ENCODE measurements at places on chromosomes 3 and 15. TPM values are rescaled to one million over a fixed set of nuclear protein-coding genes. Genes with fewer than 3 reads are reported as not detected.

The LRRC31 gene
- 0.23 TPM for total RNA-seq

The EXD1 gene
- total RNA-seq: not detected

GRCh38 chr15:64536244-64536836 lies 76.0 kb downstream of the ZNF609 start:
- no peaks in the 10 kb centered on the region for H3K27me3 ChIP-seq
- peaks cover 13% of the 10 kb centered on the region for H3K4me1 ChIP-seq
- DNase-seq: no peak
- H3K4me3 ChIP-seq: no peak overlapping the region
- H3K27ac ChIP-seq: peak overlapping the region; percentile 59

- no peak for DNase-seq
- H3K27ac ChIP-seq: no peak overlapping the region
- no peak overlapping the region for H3K4me3 ChIP-seq
- no peaks in the 10 kb centered on the region for H3K27me3 ChIP-seq
Observed at GRCh38 chr3:5466065-5466464, 278.6 kb downstream of the EDEM1 start.

DNA sequence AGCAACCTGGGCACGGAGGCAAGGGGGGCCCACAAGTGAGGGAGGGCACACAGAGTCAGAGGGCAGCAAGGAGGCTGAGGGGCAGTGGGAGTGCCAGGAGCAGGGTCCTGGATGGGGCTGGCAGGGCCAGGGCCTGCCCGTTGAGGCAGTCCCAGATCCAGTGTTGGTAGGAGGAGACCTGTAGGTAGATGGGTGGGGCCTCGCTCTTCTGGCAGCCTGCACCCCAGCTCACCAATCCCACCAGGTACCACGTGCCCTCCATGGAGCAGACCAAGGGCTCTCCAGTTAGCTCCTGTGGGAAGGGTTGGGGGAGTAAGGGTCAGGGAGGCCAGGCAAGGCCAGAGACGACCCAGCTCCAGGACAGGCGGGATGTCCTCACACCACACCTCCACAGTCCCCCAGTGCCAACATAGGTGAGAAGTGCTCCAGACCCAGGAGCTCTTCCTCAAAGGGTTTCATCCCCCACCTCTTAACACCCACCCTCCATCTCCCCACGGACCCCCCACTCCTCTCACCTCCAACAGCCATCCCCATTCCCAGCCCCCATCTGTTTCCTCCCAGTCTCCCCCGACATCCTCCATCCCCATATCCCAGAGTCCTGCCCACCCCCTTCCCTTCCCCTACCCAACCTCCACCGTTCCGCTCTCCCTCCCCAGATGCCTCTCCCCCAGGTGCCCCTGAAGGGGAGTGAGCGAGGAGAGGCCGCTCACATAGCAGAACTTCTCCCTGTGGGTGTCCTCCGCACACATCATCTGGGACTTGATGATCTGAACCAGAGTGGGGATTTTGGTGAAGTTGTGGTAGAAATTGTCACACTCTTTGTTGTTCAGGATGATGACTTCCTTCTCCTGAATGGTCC lies 5.2 kb downstream of the PRSS50 start:
- H3K4me1 ChIP-seq: no peaks in the 10 kb centered on the region
- peaks cover 11% of the 10 kb centered on the region for H3K27me3 ChIP-seq
- no peak for DNase-seq
- no peak overlapping the region for H3K4me3 ChIP-seq

GRCh38 chr3:113620091-113620490 lies 76.4 kb downstream of the USF3 start:
- H3K4me3 ChIP-seq: no peak overlapping the region
- H3K36me3 ChIP-seq: no peaks in the 10 kb centered on the region
- H3K4me1 ChIP-seq: no peaks in the 10 kb centered on the region
- H3K27ac ChIP-seq: no peak overlapping the region
- no peak for DNase-seq

DNA sequence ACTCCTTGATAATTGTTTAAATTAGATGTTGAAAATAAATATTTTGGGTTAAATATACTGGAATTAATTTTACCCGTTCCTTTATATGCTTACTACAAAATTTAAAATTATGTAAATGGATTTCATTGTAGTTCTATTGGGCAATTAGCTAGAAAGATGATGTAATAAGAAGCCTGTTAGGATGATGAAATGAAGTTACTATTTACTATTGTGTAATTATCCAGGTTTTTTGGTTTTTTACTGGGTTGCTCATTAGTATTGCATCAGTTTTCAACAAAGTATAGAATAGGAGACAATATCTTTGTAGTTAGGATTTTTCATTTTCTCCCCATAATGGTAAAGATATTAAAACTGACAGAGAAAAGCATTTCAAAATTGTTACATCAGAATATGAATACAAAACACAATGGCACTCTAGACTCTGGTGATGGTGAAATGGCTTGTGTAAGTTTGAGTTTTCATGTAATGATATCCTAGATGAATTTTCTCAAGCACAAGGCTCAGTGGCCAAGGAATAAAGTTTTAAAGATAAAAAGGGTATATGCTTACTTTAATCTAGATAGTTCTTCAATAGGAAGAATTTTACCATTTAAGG lies 222.0 kb downstream of the P3H2 start:
- no peak for DNase-seq
- H3K27ac ChIP-seq: no peak overlapping the region

The RMDN3 gene
- total RNA-seq: 34.4 TPM

The CLSTN2 gene
- 0.74 TPM for total RNA-seq

DNA sequence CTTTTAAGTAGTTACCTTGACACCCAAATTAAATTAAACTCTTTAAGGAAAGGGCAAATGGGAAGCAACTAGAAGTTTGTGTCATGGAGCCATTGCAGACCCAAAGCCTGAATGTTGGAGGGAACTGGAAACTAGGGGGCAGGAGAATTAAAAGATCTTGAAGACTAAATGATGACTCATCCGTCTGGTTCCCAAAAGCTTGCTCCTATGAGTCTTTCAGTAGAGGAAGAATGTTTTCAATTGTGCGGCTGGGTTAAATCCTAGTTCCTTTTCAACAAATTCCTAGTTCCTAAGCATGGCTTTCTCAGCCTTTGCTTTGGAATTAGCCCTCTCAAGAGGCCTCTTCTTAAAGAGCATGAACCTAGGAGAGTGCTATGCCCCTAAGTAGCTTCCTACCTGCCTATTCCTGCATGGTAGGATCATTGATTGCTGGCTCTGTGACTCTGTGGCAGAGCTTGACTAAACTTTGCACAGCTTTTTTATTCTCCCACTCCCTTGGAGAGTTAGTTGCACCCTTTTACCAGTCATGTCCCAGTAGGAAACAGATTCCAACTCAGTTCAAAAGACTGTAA lies 17.7 kb downstream of the CLEC3B start:
- no peaks in the 10 kb centered on the region for H3K4me1 ChIP-seq
- no peak overlapping the region for H3K27ac ChIP-seq
- no peaks in the 10 kb centered on the region for H3K36me3 ChIP-seq
- H3K27me3 ChIP-seq: no peaks in the 10 kb centered on the region
- DNase-seq: no peak
- H3K4me3 ChIP-seq: no peak overlapping the region

DNA sequence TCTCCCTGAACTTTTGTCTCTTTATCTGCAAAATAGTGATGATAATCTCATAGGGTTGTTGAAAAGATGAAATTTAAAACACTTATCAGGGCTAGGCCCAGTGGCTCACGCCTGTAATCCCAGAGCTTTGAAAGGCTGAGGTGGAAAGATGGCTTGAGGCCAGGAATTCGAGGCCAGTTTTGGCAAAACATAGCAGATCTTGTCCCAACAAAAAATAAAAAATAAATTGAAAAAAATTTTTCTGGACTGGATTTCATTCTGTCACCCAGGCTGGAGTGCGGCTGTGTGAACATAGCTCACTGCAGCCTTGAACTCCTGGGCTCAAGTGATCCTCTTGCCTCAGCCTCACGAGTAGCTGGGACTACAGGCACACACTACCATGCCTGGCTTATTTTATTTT lies 29.6 kb downstream of the LMLN start:
- H3K27ac ChIP-seq: no peak overlapping the region
- H3K27me3 ChIP-seq: no peaks in the 10 kb centered on the region
- no peaks in the 10 kb centered on the region for H3K4me1 ChIP-seq
- H3K4me3 ChIP-seq: no peak overlapping the region
- DNase-seq: no peak

GRCh38 chr3:38020342-38020726 lies 9.1 kb downstream of the PLCD1 start:
- H3K4me1 ChIP-seq: peaks cover 8% of the 10 kb centered on the region
- H3K27me3 ChIP-seq: peaks cover 22% of the 10 kb centered on the region
- DNase-seq: no peak
- peaks cover 27% of the 10 kb centered on the region for H3K36me3 ChIP-seq

DNA sequence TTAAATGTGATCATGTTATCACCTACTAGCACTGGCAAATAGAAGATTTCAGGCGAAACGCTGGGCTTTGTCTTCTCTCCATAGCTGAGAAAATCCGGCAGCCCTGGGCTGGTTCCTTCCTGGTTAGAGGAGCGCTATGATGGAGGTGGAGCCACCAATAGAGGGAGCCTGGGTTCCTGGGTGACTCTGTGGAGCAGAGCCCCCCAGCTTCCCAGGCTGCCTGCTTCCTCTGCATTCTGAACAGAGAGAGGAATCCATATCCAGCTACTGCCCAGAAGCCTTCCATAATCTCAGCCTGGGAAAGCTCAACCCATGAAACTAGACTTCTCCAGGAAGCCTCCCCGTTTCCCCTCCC lies 32.6 kb upstream of the IQSEC1 start:
- H3K27me3 ChIP-seq: peaks cover 11% of the 10 kb centered on the region
- peaks cover 8% of the 10 kb centered on the region for H3K4me1 ChIP-seq
- DNase-seq: no peak
- peaks cover 5% of the 10 kb centered on the region for H3K36me3 ChIP-seq

GRCh38 chr3:187242900-187243299 lies 45.6 kb downstream of the RTP1 start:
- peaks cover 2% of the 10 kb centered on the region for H3K27me3 ChIP-seq
- DNase-seq: no peak
- no peak overlapping the region for H3K27ac ChIP-seq
- no peaks in the 10 kb centered on the region for H3K36me3 ChIP-seq
- H3K4me3 ChIP-seq: no peak overlapping the region

DNA sequence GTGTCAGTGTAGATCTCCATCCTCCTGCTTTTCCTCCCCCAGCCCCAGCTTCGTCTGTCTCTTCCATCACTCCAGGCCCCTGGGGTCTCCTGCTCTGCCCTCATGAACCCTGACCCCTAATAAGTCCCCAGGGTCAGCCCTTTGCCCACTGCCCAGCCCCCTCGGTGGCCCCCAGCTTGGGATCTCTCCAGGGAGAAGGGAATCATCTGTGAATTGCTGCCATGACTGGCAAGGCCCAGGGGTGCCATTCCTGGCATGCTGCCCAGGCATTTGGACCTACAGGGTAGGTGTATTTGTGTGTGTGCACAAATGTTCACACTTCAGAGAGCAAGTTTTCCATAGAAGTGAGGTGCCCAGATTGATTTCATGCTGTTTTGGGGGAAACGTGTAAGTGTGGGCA lies 5.9 kb upstream of the TBC1D21 start:
- H3K4me3 ChIP-seq: no peak overlapping the region
- H3K36me3 ChIP-seq: no peaks in the 10 kb centered on the region
- H3K27me3 ChIP-seq: peaks cover 1% of the 10 kb centered on the region
- H3K4me1 ChIP-seq: peaks cover 13% of the 10 kb centered on the region

GRCh38 chr15:93250950-93251349 lies 161.9 kb upstream of the RGMA start:
- no peak for DNase-seq
- no peak overlapping the region for H3K27ac ChIP-seq
- H3K36me3 ChIP-seq: no peaks in the 10 kb centered on the region
- no peak overlapping the region for H3K4me3 ChIP-seq
- H3K4me1 ChIP-seq: peaks cover 9% of the 10 kb centered on the region

The SLC28A2 gene
- total RNA-seq: not detected

GRCh38 chr3:50246517-50246954 lies 10.5 kb downstream of the GNAI2 start:
- peak; percentile 44 for DNase-seq
- H3K4me3 ChIP-seq: peak overlapping the region; percentile 73
- peaks cover 26% of the 10 kb centered on the region for H3K36me3 ChIP-seq
- peaks cover 74% of the 10 kb centered on the region for H3K4me1 ChIP-seq

The DNAH12 gene
- 0.85 TPM for total RNA-seq

GRCh38 chr15:69559440-69560190 lies 107.0 kb downstream of the RPLP1 start:
- H3K4me1 ChIP-seq: peaks cover 3% of the 10 kb centered on the region

The USP50 gene
- 0.92 TPM for total RNA-seq

DNA sequence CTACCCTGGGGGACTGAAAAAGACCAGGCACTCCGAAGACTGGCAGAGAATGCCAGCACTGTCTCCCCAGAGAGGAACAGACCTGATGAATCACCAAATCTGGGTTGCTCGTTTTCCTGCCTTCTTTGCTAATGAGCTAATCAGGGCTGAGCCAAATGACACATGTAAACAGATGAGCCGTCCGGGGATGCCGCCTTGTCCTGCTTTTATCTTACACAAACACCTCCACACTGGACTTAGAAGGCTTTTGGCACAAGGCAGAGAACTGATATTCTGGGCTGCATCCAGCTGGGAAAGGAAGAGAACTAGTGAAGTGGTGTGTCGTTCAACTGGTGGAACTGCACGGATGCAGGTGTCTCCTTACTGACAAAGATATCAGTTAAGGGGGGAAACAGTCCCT lies 88.1 kb downstream of the MECOM start:
- DNase-seq: no peak
- H3K4me3 ChIP-seq: peak overlapping the region; percentile 50
- H3K36me3 ChIP-seq: peaks cover 3% of the 10 kb centered on the region
- H3K27me3 ChIP-seq: no peaks in the 10 kb centered on the region
- peak overlapping the region; percentile 80 for H3K27ac ChIP-seq

DNA sequence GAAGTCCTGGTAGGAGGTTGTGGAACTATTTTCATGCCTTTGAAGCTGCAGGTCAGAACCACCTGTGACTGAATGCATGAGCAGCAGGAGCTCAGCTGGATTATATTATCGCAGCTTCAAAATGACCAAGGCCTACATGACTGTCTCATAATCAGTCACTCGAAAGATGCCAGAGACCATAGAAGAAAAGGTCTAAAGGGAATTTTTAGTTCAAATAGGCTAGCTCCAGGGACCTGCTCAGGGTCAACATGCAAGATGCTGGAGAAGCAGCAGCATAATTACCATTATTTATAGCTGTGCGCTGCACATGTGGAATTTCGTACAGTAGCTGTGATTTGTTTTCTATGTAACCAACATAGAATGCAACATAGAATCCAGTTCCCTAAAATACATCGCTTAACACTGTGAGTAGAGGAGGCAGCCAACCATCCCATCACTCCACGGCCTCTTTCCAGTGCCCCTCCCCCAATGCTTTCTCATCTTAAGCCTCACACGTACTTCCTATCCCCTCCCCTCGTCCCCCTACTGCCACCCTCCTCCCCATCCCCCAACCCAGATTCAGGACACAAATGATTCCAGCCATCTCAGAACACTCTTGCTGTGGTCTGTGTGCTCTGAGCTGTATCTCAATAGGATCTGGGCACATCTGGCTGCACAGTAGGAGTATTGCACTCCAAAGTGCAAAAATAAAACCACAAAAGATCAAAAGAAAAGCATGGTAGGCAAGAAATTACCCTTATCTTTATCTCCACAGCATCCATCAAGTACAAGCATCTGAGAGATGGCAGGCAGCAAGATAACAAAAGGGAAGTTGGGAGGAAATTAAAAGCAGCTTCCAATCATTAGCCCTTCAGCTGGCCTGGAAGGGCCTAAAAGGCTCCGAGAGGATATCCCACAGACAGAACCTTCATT lies 352.8 kb upstream of the SEMA6D start:
- H3K27ac ChIP-seq: no peak overlapping the region
- H3K27me3 ChIP-seq: no peaks in the 10 kb centered on the region
- H3K4me1 ChIP-seq: peaks cover 6% of the 10 kb centered on the region
- no peaks in the 10 kb centered on the region for H3K36me3 ChIP-seq
- DNase-seq: no peak
- no peak overlapping the region for H3K4me3 ChIP-seq

GRCh38 chr15:89614164-89614563 lies 38.9 kb downstream of the TICRR start:
- no peak for DNase-seq
- peaks cover 14% of the 10 kb centered on the region for H3K36me3 ChIP-seq
- no peaks in the 10 kb centered on the region for H3K27me3 ChIP-seq

Data from endothelial cell (in vitro differentiated cells).